ENCODE measurements at places on chromosomes 16 and 17.

- DNase-seq: no peak
Observed at GRCh38 chr16:70576431-70577255, 53.0 kb downstream of the SF3B3 start.

- no peak for DNase-seq
Observed at GRCh38 chr17:83175822-83176622, 96.6 kb downstream of the METRNL start.

- DNase-seq: no peak
Observed at GRCh38 chr17:41589301-41589700, 2.6 kb upstream of the KRT14 start.

GRCh38 chr16:69093974-69094373, 11.5 kb upstream of the HAS3 start:
- DNase-seq: no peak

GRCh38 chr16:65469116-65469515, 347.3 kb upstream of the CDH11 start:
- DNase-seq: no peak

Data from C1 segment of cervical spinal cord (tissue), 14 donors.